ENCODE measurements at places on chromosomes 2 and 18.
A peak's percentile ranks its signal among the peaks of the same experiment; 100 is the strongest.

GRCh38 chr2:151302879-151303278 lies 13.4 kb upstream of the NMI start:
- DNase-seq = no peak

GRCh38 chr18:69705987-69706386 lies 241.7 kb downstream of the CD226 start:
- DNase-seq = no peak

DNA sequence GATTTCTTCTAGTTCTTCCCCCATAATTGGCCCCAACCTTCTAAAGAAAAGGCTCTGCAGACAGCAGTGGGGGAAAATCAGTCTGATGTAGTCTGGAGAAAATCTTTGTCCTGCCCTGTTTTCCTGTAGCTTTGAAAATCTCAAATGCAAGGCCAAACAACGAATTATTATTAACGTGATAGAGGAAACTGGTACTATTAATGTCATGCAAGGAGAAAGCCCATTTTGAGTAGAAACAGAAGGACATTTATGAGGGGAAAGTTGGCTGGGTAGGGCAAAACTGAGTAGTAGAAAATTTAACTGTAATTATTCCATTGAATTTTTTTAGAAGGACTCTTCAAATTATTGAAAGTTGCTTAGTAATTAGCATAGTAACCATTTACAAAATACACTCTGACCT lies 98.8 kb downstream of the FMNL2 start:
- no peak for DNase-seq

- DNase-seq = no peak
Measured at GRCh38 chr2:15975676-15976075, 35.3 kb downstream of the MYCN start.

- DNase-seq = no peak
Measured at GRCh38 chr2:169818241-169818640, 6.5 kb downstream of the METTL5 start.

DNA sequence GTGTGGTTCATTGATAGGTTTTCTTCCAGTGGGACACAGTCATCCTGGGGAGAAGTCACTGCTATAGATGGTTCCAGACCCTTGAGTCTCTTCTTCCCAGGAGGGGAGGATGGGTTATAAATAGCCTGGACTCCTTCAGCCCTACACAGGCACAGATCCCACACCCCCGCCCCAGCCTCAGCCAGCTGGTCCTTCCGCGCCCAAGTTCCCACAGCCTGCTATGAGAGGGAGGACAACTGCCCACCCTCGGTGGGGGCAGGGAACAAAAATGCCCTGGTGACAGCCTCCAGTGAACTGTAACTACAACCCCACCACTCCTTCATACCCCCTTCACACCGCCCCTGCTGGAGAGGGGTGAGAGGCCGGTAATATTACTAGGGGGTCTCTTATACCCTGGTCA lies 3.2 kb downstream of the ZBTB7C start:
- no peak for DNase-seq

DNA sequence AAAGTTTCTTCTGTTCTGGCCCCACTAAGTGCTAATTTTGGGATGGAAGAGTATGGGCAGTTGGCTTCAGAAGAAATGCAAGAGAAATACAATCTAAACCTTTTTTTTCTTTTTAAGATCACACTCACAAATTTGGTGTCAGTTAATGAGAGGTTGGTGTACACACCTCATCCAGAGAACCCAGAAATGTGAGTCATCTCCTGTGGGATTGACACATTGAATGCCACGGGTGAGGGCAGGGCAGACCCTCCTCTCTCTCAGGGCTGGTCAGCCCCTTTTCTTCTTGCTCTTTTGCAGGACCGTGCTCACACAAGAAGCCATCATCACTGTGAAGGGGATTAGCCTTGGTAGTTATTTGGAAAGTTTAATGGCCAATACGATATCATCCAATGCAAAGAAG lies 19.2 kb downstream of the PRELID3A start:
- no peak for DNase-seq

GRCh38 chr2:44037221-44037620 lies 41.4 kb upstream of the LRPPRC start:
- DNase-seq = no peak

- no peak for DNase-seq
Measured at GRCh38 chr18:22489704-22490103, 72.0 kb upstream of the CTAGE1 start.

- no peak for DNase-seq
Measured at GRCh38 chr2:237735798-237736197, 62.8 kb upstream of the RBM44 start.

- DNase-seq = no peak
Measured at GRCh38 chr2:118223992-118224894, 136.0 kb downstream of the INSIG2 start.

DNA sequence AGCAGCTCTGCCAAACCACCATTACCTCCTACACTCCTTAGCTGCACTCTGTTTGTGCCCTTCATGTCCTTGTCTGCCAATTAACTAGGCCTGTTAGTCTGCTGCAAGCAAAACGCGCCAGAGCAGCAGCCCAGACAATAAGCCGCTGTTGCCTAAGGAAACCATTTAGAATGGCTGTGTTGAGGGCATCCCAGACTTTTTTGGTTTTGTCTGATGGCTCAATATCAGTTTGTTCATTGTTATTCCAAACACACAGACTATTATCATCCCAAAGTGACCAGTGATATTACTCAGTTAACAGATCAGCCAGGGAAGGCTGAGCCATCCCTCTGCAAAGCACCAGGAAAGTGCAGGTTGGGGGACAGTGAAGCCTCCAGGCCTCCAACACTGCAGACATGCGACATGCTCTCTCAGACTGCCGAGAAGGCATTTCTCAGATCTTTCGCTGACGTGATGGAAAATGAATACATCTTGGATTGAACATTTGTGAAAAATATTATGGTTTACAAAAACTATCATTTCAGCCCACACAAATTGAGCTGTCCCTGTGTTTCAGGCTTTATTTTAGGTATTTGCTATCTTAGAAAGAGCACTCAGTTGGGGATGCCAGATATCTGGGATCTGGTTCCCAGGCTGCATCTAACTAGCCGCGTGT lies 182.0 kb upstream of the HNRNPA3 start:
- DNase-seq = no peak

- DNase-seq = no peak
Measured at GRCh38 chr18:79871481-79872091, 73.8 kb downstream of the KCNG2 start.

DNA sequence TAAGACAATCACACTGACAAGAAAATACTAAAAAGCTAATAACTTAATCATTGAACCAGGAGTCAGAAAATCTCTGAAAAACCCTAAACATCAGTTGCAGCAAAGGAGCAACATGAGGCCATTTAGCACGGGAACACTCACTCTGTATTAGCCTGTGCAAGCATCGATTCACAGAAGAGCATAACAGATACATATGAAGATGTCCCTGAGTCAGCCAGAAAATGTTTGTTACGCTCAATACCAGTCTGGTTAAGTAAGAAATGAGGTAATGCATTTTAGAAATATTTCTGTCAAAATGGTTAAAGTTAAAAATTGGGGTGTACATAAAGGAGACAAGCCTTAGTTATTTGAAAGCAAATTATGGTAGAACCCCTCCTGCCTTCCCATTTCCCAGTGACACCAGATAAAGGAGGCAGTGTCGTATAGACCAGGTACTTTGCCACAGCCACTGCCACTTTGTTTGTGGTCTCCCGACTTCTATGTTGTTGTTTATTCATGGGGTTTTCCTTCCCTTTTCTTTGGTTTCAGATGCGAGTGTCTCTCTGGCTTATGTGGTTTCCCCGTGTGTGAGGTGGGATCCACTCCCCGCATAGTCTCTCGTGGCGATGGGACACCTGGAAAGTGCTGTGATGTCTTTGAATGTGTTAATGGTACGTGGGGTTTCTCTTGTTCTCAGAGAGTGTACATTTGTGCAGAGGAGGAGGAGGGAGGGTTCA lies 108.6 kb downstream of the CRIM1 start:
- DNase-seq = no peak

DNA sequence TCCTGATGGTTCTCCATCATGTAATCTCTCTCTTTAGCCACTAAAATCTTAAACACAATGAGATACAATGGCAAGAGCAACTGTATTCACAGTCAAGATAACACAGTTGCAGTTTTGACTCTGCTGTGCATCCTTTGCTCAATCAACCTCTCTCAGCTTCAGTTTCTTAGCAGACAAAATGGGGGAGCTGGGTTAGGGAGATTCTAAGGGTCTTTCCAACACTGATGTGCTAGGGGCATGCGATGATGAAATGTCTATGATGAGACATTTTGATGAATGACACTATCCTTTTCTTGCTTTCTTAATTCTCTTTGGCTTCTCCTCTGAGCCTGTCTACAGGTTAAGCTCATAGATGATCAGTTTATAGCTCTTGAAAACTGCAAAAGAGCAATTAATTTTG lies 1.1 kb downstream of the SERPINB10 start:
- DNase-seq = no peak

DNA sequence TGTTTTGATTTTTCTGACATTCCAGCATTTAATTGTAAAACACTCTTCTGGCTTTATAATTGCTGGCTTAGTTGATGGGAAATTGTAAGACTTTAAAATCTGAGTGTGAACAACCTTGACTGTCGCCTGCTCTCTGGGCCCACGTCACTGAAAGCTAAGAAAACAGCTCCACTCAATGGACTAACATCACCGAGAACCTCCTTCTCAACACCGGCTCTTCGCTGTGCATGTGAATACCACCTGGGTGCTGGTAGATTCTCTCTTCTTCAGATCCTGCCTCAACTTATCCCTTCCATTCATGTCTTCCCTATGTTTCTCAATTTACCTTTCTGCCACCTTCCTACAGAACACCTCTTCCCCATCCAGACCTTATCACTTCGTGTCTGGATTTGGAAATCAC lies 523.1 kb upstream of the ID2 start:
- DNase-seq = no peak

GRCh38 chr2:144833075-144833637 lies 313.2 kb upstream of the ZEB2 start:
- no peak for DNase-seq

GRCh38 chr2:161418715-161419637 lies 2.9 kb downstream of the TBR1 start:
- DNase-seq = no peak

GRCh38 chr2:191165176-191165643 lies 14.4 kb upstream of the STAT4 start:
- no peak for DNase-seq

- DNase-seq = no peak
Measured at GRCh38 chr2:197869501-197870111, 65.2 kb downstream of the PLCL1 start.

DNA sequence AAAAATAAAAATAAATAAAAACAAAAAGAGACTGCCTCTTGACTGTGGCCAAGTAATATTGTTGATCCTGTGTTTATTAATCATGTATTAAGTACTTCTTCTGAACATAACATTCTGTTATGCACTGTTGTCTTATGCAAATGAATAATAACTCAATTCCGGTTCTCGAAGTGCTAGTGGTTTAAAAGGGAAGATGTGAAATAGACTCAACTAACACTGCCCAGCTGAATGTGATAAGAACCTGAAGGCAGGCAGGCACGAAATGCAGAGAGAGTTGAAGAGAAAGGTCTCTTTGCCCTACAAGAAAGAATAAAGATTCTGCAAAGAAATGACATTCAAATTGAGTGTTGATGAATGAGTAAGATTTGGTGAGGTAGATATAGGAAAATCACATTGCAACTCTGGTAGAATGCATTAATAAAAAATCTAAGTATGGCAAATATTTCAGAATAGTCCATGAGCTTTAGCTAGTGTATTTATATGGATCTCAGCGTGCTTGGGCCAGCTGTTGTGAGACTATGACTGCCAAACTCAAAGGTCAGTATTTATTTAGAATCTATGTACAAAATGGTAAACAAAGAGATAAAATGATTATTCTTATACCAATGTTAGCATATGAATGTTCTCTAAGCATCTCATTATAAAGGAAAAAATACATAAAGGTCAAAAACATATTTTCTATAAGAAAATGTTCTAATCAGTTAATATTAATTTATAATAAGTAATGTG lies 352.3 kb upstream of the CDH7 start:
- peak; percentile 61 for DNase-seq

Measured in left lung (tissue), 14 donors.